Colonic mucosa (tissue), 4 donors: ENCODE measurements at places on chromosomes 2 and 18.

GRCh38 chr2:202135091-202135874 lies 62.2 kb downstream of the KIAA2012 start:
- DNase-seq: peak; percentile 68

DNA sequence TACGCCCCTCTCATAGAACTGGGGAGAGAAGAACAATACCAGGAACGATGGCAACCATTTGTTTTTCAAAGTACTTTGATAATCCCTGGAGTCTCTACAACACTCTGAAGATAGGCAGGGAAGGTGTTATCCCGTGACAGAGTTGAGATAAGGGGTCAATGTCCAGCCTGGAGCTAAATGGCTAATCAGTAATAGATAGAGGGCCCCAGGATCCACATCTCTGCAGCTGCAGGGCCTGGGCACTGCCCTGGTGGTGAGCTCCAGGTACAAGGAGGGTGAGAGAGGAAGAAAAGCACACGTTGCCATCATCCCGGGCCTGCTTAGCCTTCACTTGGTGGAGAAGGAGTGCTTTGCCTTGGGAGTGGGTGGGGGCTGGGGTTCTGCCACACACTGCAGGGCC lies 260.6 kb downstream of the PRKCE start:
- no peak for DNase-seq

GRCh38 chr2:48264627-48265026 lies 265.3 kb upstream of the STON1 start:
- DNase-seq: no peak

- DNase-seq: no peak
These were observed 153.0 kb downstream of the TMEM247 start for GRCh38 chr2:46632349-46632748.
